ENCODE measurements at places on chromosomes 2 and 18. TPM values are rescaled to one million over a fixed set of nuclear protein-coding genes. Genes with fewer than 3 reads are reported as not detected.

Gene ANKAR
- 3.0 TPM for total RNA-seq

Gene NAT8
- not detected for total RNA-seq

Gene RAX
- not detected for total RNA-seq

Gene PMAIP1
- 27.2 TPM for total RNA-seq

Gene GCG
- not detected for total RNA-seq

Gene CRYBA2
- total RNA-seq: not detected

Gene ZNF24
- total RNA-seq: 44.8 TPM

Data from epithelial cell of umbilical artery (primary cell).